ENCODE measurements at places on chromosomes 12 and 14.

DNA sequence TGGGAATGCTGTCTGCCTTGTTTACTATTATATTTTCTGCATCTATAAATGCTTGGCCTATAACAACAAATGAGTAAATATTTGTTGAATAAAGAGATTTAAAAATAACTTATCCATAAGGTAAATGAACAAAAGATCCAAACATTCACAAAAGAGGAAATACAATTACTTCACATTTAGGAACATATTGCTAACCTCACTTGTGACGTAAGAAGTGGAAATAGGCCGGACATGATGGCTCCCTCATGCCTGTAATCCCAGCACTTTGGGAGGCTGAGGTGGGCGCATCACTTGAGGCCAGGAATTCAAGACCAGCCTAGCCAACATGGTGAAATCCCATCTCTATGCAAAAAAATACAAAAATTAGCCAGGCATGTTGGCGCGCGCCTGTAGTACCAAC, 25.7 kb upstream of the CKAP4 start:
- DNase-seq = no peak

GRCh38 chr12:27906127-27906500, 66.4 kb downstream of the PTHLH start:
- no peak for DNase-seq

DNA sequence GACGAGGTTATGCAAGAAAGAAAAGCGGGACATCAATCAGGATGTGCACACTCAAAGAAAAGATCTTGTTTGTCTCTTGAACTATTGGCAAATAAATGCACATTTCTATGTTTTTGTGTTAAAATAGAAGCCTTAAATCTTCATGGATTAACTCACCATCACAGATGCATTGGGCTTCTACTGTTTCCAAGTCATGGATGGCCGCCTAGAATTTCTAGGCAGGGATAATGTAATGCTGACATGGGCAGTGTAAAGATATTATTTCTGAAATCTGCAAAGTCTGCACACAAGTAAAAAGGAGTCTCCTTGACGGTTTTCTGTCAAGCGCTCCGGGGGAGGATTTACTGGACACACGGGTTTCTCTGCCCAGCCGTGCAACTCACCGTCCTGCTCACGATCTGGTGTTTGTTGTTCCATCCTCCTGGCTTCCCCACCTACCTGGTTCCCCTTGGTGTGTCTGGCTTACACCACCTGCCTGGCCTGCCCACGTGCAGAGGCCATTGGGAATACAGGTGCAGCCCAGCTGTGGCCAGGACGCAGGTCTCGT, 103.3 kb upstream of the FZD10 start:
- no peak for DNase-seq

DNA sequence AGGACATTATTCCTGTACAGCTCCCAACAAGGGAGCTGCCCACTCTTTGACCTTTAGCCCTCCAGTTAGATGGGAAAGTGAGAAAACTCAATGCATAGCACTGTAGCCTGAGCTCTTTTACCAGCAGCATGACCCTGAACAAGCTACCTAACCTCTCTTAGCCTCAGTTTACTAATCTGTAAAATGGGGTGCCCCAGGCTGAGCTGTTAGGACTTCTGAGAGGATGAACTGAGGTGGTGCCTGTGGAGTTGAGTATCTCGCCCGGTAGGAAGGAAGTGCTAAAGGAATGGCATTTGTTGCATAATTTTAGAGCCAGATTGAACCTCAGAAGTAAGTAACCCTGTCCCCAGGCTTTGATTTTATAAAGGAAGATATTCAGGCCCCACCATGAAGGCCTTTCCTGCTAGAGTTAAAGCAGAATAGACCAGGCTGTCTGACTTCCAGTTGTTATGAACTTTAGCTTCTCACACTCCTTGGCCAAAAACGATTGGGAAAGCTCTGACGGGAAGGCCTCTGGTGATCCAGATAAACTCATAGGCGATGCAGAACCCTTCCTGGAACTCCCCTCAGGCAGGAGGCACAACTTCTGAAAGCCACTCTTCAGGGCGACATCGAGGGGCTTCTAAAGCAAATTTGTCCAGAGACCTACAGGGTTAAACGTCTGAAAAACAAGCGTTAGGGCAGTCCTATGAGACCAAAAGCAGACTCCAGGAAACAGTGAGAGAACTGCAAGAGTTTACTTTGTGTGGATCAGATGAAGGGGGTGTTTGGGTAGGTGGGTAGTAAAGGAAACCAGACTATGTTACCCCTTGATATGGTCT, 2.5 kb upstream of the SERPINA10 start:
- DNase-seq = no peak

DNA sequence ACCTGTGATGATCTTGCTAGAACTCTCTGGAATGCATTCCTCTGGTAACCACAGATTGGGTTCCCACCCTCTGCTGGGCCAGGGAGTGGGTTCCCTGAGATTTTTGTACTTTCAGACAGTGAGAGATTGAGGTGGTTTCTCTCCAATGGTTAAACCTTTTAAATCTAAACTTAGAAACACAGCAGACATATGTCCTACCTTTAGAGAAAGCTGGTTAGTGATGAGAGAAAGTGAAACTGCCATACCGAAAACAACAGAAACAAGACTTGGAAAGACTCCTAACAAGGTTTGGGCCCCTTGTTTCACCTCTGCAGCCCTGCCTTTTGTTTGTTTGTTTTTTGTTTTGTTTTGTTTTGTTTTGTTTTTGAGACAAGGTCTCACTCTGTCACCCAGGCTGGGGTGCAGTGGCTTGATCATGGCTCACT, 9.7 kb upstream of the SGPP1 start:
- no peak for DNase-seq

DNA sequence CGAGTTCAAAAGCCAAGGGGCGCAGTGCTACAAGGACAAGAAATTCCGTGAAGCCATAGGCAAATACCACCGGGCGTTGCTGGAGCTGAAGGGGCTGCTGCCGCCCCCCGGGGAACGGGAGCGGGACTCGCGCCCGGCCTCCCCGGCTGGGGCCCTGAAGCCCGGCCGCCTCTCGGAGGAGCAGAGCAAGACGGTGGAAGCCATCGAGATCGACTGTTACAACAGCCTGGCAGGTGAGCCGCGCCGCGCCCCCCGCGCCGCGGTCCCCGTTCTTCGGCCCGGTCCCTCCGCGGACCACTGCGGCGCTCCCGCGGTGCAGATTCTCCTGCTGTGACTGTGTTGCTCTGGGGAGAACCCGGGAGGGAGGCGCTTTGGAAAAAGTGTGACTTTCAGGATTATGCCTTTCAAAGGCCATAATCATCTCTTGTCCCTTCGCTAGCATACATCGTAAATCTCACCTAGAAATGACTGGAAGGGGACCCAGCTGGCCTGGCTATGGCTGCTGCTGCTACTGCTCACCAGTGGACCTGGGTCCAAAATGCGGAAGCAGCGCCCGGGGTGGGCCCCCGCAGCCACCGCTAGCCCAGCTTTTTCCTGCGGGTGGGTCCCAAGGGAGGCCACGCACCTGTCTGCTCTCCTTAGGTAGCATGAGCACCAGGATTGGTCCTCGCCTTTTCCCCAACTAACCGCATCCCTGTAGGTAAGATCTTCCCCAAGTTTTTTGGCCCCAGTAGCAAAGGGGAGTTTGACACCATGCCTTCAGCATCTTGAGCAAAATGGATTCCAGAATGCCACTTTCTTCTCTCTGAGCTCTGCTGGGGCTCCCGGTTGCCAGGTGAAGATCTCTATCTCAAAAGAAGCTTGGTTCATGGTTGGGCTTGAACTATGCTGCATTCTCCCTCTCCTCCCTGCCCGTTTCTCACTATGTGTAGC, 853 bp downstream of the TTC9 start:
- DNase-seq = no peak

- DNase-seq = peak; percentile 73
Measured at GRCh38 chr12:124388679-124389137, 93.8 kb downstream of the RFLNA start.

- DNase-seq = peak; percentile 52
Measured at GRCh38 chr12:47715393-47715876, 9.6 kb upstream of the RPAP3 start.

DNA sequence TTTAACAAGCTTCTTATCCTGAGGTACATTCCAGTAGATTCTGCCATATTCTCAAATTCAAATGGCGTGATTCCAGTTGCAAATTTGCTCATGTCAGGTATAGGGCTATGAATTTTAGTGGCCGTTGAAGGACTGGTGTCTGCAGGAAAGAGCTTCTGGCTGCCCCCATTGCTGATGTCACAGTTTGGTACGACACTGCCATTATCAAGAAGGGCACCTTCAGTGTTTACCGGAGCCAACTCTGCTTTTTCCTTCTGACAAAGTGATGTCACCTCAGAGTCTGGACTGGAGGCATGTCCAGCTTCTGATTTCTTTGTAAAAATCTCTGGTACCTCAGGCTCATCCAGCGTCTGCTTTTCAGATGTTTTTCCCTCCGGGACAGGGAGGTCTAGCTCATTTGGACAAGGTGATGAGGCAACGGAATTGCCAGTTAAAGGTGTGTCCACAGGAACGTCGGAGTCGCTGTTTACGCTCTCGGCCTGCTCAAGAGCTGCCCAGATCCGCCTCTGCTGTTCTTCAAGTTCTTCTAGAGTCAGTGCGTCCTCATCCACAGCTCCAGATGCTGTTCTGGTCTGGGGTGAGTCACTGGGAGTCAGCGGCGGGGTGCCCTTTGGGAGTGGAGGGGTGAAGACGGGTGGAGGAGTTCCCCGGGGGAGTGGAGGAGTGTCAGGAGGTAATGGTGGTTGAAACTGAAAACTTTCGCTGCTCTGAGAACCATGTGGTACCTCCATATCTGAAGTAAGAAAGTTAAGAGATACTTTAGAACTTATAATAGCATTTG, 27.0 kb downstream of the ZCCHC8 start:
- DNase-seq = no peak

DNA sequence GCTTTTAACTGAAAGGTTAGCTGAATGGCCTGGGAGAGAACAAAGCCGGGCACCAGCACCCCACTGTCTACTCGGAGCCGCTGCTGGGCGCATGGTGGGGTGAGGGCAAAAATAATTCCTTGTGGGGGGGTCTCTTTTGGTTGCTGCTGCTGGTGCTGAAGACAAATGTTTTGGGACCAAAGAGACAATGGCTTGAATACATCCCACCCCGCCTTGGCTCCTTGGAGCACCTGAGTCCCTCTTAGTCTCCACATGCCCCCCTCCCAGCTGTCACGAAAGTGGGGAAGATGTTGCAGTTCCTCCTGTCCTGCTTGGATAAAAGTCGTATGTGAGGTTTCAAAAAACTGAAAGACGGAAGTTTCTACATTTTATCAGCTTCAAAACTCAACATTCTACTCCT, 85.0 kb downstream of the PIWIL1 start:
- no peak for DNase-seq

DNA sequence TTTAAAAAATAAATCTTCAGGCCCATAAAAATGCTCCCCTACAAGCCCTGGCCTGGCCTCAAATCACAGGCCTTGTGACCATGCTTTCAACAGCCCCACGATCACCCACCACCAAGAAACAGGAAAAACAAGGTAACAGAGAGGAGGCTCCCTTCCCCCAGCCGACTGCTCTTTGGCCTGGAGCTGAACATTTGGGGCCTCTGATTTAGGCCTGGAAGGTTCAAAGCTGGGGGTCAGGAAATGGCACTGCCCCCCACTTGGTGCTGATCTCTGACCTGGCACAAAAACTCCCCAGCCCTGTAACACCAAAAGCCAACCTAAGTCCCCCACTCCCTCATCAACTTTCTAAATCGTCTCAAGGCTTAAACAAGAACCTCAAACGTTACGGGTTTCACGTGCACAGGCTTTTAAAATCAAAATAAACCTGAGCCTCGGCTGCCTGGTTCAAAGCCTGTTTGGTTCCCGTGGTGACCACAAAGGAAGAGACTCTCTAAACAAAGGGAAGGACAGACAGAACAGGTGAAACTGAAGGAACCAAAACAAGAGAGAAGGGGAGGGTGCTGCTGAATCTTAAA, 9.0 kb downstream of the ACTN1 start:
- no peak for DNase-seq

DNA sequence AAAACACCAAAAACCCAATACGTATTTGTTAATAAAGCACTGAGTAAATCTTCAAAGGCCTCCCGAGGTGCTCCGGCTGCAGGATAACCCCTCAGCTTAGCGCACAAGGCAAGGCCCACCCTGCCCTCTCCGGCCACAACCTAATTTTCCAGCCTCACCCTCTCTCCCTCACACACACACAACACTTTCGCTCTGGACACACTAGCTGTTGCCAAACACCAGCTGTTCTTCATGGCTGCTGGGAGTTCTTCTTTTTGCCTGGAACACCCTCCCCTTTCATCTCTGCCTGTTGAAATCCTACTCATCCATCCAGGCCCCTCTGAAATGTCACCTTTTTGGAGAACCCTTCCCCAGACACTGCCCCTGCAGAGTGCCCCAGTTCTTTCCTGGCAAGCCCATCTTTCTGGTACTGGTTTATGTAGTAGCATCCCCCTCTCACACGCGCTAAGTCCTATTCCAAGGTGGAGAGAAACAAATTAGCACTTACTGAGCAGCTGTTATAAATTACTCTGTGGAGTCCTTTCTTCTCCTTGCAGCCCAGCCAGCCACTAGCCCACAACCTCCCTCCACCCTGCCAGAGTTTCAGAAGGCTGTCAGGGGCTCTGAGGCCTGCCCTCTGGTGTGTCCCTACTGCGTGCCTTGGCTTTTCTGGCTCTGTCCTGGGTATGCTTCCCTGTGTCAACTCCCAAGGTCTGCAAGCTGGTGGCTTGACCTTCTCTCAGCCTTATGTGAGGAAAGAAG, 805 bp upstream of the CRACR2A start:
- no peak for DNase-seq

- no peak for DNase-seq
Measured at GRCh38 chr14:63478010-63478409, 65.2 kb downstream of the PPP2R5E start.

GRCh38 chr14:33617154-33617553, 333.7 kb downstream of the EGLN3 start:
- no peak for DNase-seq

DNA sequence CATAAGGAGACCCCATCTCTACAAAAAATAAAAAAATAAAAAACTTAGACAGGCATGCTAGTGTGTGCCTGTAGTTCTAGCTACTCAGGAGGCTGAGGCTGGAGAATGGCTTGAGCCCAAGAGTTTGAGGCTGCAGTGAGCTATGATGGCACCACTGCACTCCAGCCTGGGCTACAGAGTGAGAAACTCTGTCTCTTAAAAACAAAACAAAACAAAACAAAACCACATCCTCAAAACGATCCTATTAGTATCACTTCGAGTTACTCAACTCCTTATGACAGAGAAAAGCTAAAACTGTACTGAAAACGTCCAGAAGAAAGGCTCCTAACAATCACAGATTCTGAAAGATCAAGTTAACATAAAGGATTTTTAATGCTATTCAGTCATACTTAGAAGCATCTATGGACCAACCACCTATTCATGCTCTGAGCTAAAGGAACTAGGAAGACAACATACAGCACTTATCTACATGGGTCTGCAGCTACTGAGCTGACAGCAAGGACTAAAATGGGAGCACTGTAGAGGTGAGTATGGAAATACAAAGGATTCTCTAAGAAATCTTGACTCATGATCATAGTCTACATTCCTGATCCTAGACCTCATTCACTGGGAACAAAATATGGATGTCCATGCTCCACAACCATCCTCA, 75.3 kb upstream of the DUSP6 start:
- DNase-seq = no peak

DNA sequence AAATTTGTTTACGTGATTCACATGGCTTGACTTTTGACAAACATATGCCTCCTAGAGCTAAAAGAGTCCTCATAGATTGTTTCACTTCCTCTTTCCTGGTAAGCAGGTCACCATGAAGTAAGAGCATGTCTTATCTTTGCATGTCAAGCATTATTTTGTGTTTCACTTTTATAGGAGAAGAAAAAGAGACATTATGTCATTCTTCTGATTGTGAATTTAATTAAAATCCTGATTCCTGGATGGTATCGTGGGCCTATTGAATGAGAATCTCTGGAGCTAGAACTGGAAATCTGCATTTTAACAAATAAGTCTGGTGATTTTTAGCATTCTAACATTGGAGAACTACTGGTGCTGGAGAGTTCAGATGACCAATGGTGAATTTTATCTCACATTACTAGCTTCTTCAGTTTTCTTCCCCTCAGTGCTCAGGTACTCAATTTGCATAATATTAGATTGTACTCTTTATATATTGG, 218.6 kb upstream of the ATP2B1 start:
- no peak for DNase-seq

All from nucleus accumbens (tissue), 56 donors.